Stromal cell of bone marrow (primary cell): ENCODE measurements at places on chromosomes 12 and 14.

DNA sequence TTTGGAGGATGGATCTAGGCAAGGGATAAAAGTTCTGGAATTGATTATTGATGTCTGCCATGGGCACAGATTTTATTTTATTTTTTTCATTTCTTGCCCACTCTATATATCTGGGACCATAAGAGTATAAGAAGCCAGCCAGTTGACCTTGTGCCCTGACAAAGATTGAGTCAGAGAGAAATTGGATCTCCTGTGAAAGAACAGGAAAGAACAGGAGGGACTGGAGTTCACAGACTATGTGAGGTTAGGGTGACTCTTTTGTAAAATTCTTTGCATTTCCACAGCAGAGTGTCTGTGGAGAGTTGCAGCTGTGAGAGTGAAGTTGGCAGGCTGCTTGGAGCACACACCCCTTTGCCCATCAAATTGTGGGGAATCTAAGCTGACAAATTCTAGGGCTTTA is 358.4 kb upstream of the TBX3 start:
- no peak for DNase-seq

GRCh38 chr14:92860049-92860840 is 62.7 kb upstream of the CHGA start:
- no peak for DNase-seq

- no peak for DNase-seq
Observed at GRCh38 chr12:100758083-100758482, 36.5 kb upstream of the ANO4 start.

DNA sequence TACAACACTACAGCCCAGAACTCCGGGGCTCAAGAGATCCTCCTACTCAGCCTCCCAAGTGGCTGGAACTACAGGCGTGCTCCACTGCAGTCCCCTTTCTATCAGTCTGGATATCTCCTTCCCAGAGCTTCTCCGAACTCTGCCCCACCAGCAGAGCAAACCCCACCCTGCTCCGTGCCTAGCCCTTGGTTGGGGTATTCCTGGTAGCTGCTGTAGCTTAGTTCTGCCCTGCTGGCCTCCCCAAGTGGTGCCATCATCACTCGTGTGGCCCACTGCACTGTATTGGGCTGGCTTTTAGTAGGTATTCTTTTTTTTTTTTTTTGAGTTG is 9.5 kb downstream of the HSP90AA1 start:
- DNase-seq: no peak

- peak; percentile 7 for DNase-seq
Observed at GRCh38 chr14:32998433-32998832, 59.8 kb downstream of the NPAS3 start.

- DNase-seq: no peak
Observed at GRCh38 chr12:56683-57346, 9.8 kb upstream of the IQSEC3 start.

GRCh38 chr12:125083072-125083471 is 17.8 kb downstream of the AACS start:
- DNase-seq: no peak

DNA sequence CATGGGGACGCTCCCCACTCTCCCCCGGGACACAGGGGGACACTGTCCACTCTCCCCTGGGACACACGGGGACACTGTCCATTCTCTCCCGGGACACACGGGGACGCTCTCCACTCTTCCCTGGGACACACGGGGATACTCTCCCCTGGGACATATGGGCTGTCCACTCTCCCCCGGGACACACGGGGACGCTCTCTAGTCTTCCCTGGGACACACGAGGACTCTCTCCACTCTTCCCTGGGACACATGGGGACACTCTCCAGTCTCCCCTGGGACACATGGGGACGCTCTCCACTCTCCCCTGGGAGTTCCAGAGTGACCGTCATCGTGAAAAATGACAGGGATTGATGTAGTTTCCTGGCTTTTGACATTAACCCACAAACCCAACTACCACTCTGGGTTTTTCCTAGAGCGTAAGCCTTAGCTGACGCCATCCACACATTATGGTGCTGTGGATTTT is 3.0 kb upstream of the P2RX2 start:
- no peak for DNase-seq

DNA sequence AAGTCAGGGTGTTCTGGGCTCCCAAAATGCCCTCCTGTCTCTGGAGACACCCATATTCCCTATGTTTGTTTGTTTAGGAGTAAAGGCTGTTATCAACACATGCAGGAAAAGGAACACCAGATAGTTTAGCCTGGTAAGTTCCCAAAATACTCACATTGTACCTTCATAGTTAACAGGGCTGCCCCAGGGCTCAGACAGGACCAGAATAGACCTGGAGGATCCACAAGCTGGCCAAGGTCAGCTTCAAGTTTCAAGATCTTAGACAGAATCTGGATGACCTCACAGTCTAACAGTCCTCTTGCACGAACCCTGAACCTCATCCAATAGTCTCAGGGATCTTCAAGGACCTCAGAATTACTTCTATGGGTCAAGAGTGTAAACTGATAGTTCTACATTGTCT is 18.1 kb upstream of the HSP90B1 start:
- no peak for DNase-seq

DNA sequence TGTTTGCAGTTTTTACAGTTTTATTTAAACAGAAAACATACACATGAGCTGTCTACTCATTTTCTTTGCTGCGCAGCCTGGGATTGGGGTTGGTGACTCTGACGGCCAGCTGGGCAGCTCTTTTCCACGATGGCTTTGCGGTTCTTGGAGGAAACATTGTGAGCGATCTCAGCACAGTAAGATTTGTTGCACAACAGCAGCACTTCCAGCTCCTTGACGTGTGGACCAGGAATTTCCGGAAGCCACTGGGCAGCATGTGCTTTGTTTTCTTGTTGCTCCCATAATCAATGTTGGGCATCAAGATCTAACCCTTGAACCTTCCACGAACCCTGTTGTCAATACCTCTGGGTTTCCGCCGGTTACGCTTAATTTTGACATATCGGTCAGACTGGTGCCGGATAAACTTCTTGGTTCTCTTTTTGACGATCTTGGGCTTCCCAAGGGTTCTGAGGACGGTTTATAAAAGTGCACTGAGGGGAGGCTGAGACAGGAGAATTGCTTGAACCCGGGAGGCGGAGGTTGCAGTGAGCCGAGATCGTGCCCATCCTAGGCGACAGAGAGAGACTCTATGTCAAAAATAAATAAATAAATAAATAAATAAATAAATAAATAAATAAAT is 21.8 kb downstream of the FKBP11 start:
- no peak for DNase-seq

DNA sequence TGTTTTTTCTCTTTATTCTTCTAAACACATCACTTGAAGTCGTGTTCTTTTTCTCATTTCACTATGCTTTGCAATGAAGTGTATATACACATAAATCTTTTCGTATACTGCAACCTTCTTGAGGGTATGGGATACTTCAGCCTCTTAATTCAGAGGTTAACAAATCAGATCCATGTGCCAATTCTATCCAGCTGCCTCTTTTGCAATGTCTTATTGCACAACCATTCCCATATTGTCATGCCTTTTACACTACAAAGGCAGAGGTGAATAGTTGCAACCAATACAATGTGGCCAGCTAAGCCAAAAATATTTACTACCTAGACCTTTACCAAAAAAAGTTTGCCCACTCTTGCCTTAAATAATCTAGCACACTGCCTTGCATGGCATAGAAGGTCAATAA is 224.5 kb upstream of the FOXG1 start:
- DNase-seq: no peak

DNA sequence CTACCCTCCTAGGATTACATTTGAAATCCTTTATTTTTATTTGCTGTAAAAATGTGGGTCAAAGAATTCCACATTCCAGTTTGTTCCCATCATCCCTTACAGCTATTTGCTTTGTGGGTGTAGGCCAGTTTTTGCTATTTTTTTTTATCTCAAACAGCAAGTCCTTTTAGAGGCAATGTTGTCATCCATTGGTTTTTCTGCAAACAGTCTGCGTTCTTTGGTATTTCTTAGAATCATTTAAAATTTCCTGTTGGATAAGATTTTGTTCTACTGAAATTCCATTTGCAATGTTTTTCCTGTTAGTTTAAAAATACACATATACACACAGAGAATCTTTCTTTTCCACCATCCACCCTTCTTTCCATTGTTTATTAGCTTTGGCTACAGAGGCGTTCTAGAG is 53.3 kb upstream of the STK38L start:
- peak; percentile 70 for DNase-seq

GRCh38 chr12:53756300-53757100 is 4.7 kb upstream of the CISTR start:
- DNase-seq: no peak

GRCh38 chr14:24674204-24674970 is 40.4 kb upstream of the GZMB start:
- no peak for DNase-seq

GRCh38 chr14:103630364-103631108 is 1.5 kb downstream of the KLC1 start:
- no peak for DNase-seq

DNA sequence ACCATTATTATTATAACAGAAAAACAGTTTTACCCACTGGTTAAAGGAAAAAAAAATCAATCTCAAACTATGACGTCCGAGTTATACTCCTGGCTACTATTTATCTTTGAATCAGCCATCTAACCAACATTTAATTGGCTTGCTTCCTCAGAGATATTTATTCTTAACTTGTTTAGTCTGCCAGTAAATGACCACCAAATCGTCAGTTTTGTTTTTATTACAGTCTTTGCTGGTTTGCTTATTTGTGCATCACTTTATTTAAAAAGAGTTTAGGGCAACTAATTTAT is 71.2 kb downstream of the RASSF8 start:
- DNase-seq: no peak

GRCh38 chr12:92743026-92743425 is 40.2 kb downstream of the PLEKHG7 start:
- DNase-seq: no peak

DNA sequence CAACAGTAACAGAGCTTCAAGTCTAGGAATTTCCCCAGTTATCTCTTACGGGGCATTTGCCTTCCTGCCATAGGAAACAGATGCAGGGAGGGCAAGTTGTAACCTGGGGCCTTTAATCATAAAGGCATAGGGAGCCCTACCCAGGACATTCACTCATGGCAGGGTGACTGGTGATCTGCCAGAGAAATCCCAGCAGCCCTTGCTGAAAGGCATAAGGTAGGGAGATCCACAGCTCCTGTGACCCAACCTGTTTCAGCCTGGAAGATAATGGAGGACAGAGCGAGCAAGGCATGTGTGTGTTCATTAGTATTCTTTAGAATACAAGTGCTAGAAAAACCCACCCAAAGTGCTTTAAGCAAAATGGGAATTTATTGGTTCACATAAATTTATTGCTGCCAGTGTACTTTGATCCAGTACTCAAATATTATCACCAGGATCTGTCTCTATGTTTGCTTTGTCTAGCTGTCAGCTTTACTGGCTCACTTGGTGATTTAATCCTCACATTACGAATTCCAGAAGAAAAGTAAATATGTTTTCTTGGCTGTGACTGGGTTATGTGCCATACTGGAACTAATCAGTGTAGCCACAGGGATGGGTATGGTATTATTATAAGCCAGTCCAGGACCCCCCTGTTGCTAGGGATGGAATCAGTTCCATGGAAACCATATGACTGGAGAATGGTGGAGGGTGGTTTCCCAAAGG is 21.1 kb upstream of the AKAP6 start:
- no peak for DNase-seq

DNA sequence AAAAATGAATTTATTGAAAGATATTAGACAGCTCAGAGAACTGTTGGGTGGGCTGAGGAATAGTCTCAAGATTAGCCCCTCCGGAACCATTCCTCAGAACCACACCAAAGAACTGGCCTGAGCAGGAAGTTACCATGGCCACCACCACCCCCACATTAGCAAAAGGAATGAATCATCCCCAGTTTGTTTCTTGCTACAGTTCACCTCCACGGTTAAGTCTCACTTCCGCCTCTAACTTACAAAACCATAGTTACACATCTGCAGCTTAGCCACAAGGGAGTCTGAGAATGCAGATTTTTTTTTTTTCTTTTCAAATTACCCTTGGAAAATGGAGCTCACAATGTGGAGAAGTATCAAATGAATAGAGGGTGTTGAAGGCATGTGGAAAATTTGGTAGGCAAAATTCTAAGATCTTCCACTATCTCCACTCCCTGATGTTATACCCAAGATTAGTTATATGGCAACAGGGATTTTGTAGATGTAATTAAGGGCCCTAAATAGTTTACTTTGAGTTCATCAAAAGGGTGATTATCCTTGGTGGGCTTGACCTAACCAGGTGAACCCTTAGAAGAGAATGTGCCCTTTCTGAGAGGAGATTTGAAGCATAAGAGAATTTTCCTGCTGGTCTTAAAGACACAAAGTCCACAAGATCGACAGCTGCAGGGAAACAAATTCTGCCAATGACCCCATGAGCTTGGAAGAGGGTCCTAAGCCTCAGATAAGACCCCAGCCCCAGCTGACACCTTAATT is 129.8 kb upstream of the KRR1 start:
- peak; percentile 83 for DNase-seq

- DNase-seq: no peak
Observed at GRCh38 chr14:58832095-58832521, 194.3 kb downstream of the DACT1 start.

GRCh38 chr14:86179980-86180379 is 650.0 kb downstream of the FLRT2 start:
- no peak for DNase-seq

DNA sequence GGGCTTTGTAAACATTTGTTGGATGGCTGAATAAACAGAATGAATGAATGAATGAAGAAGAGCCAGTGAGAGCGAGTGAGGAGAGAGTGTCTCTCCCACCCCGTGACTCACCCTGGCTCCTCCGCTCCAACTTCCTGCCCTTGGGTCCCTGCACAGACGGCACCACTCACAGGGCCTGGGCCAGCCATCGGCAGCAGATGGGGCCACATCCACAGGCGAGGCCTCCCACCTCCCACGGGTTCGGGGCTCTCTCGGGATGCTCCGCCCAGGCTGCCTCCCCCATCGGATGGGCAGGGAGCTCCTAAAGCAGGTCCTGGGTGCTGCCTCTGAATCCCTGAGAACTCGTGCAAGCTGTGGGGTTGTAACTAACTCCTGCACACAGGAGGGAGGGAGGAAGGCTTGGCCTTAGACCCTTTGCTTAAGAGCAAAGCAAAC is 41.3 kb downstream of the CCNK start:
- DNase-seq: no peak

DNA sequence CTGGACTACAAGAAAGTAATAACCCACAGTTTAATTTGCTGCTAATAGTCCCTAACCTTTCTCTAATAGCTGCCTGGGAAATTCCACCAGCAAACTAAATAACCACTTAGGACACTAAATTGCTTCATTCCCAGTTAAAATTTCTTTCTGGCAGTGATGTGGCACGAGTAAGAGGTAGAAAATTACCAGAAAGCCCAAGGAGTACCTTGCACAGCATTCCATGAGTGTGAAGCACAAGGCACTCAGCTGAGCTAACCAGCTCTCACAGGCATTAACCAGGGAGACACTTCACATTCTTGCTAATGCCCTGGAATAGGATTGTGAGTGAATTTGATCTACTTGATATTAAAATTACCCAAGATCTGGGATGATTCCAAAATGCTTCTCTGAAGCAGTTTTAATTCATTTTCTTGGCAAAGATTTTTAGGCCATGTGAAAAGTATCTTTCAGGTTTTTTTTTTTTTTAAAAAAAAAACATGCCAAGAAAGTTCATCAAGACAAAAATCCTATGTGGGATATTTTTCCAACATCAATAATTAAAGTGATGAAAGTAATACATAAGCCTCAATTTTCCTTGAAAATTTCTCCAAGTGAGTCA is 29.5 kb downstream of the TSPAN8 start:
- DNase-seq: no peak
